ENCODE measurements at places on chromosomes 4 and X.
A peak's percentile ranks its signal among the peaks of the same experiment; 100 is the strongest.

DNA sequence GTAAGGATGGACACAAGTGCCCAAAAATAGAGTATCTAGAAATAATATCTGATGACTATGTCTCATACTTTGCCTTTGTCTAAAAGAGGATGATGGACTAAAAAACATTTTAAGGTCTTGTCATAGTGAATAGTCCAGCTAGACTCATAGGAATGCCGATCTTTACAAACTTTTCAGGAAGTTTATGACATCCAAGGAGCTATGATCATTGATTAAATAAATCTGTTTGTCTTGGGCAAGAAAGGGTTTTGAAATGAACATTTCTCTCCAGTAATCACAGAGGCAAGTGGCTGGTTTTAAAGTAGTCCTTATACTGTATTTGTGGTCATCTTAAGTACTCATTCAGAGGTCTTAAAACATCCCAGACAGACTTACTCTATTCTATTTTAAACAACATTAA is 109.8 kb downstream of the MAPK10 start:
- no peak for DNase-seq

DNA sequence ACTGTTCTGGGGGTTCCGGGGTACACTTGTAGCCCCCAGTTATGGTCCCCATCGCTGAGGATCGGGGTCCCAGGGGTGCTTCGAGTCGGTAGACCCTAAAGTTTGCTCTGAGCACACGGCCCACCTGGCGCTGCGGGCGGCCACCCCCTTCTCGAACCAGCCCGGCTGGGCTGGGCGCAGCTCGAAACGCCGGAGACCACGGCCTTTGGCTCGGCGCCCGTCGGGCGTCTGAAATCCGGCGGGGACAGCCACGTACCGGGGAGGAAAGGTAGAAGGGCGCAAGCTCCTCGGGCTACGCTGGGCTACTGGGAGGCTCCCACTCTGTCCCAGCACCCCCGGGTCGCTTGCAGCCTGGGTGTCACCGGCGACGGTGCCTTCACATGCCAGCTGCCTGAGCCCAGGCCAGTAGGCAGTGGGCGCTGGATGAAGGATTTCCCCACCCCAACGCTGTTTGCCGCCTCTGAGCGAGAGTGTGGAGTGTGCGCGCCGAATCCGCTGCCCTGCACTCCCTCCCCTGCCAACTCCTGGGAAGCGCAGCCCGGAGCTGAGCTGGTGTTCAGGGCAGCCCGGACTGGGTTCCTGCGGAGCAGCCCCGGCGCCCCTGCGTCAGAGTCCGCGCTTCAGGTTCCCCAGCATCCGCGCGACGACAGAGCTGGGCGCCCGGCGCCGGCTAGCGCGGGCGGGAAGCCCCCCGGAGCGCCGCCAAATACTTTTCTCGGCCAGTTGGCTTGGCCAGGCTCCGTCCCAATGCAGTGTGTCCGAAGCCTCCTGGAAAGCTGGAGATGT is 637 bp downstream of the MAMLD1 start:
- no peak for DNase-seq

DNA sequence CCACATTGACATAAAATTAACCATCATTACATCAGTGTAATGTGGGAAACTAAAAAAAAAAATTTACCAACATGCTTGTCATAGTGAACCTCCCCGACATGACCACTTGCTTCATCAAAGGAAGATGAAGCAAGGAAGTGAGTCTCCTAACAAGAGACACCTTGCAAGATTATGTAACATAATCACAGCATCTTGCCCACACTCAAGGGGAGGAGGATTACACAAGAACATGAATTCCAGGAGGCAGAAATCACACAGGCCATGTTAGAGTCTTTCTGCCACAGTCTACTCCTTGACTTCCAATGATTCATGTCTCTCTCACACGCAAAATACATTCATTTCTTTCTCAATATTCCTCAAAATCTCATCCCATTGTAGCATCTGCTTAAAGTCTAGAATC is 93.3 kb downstream of the AKAP4 start:
- no peak for DNase-seq

GRCh38 chr4:30854531-30854930 is 134.4 kb downstream of the PCDH7 start:
- no peak for DNase-seq

DNA sequence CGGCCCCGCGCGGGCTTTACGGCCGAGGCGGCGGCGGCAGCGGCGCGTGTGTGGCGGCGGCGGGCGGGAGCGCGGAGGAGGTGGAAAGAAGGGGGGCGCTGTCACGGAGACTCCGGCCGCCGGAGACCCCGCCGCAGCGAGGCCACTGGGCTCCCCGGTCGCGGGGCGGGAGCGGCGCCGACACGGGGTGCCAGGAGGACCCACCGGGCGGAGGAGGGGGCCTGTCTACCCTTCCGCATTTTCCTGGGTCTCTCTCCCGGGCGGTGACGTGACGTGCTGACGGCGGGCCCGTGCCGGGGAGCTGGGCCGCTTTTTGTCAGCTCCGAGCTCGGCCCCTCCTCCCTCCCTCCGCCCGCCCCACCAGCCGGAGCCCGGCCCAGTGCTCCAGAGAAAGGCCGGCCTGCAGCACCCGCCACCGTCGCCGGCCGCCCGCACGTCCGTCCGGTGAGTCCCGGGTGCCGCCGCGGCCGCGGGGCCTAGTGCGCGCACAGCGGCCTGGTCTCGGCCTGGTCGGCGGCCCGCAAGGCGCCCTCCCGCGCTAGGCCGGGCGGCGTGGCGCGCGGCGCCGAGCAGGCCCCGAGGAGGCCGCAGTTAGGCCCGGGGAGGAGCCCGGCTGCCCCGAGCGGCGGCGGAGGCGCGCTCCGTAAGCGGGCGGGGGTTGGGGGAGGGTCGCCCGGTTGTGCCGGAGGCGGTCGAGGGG is at the start of gene ZFX:
Gene ZFX (plus strand): TSS at position 379 of the 700 bp plus-strand sequence. CDS start 23,014 bp downstream, outside the sequence.
- DNase-seq, result peak; percentile 60

DNA sequence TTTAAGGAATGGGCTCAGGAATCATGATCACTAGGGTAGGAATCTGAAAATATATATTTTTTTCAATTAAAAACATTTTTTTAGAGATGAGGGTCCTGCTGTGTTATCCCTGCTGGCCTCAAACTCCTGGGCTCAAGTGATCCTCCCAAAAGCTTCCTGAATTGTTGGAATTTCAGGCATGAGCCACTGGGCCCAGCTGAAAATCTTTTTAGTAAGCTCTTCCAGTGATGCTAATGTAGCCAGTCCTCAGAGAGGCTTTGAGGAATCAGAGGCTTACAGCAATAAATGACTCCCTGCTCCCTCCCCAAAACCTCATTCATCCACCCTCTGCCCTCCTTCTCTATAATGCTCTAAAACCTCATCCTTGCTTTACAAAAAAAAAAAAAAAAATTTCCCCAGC is 129.5 kb downstream of the ZIC3 start:
- no peak for DNase-seq

GRCh38 chr4:148831945-148832344 is 389.7 kb upstream of the NR3C2 start:
- DNase-seq, result no peak

DNA sequence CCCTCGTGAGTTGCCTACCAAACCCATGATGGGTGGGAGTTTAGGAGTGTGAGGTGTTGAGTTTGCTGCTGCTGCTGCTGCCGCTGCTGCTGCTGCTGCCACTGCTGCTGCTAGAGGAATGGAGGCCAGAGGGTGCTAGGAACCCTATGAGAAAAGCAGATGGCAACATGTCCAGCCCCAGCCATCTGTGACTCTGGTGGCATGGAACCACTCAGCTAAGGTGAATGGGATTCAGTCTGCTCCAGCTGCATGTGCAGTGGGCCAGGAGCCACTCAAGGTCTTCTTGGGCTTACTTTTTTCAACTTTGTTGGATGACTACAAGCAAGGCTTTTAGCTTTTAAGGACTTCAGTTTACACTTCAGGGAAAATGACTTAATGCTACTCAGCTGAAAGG is 103.8 kb downstream of the RTL5 start:
- no peak for DNase-seq

GRCh38 chr4:77581724-77582123 is 23.9 kb upstream of the CXCL13 start:
- no peak for DNase-seq

DNA sequence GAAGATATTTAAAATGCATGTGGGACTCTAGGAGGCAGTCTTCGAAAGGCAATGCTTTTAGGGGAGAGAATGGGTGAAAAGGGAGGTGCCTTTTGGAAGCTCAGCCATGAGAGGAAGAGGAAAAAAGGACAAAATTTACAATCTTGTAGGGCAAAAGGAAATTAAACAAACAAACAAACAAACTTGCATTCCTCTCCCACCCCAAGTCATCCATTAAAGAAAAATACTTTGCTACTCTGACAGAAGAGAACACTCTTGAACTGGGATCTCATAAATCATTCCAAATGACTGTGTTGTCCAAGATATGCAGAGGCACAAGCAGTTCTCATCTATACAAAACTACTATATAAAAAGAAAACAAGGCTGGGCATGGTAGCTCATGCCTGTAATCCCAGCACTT is 46.7 kb downstream of the HELQ start:
- no peak for DNase-seq

GRCh38 chrX:126836186-126836585 is 16.7 kb downstream of the PRR32 start:
- DNase-seq, result no peak

DNA sequence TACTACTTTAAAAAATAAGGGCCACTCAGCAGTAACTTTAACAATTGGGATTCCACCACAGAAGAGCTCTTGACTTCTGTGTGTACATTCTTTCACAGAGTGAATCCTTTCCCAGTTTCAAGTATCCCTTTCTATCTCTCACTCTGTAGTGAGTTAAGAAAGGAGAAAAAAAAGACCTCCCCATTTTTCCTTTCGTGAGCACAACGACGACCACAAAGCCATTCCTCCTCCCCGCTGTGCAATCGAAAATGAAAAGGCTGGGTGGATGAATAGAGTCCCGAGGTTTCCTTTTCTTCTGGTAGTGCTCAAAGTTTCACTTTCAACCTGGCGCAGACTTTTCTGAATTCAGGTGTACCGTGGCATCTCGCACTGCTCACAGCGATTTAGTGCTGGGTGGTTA is 58.0 kb downstream of the TAB3 start:
- peak; percentile 4 for DNase-seq

DNA sequence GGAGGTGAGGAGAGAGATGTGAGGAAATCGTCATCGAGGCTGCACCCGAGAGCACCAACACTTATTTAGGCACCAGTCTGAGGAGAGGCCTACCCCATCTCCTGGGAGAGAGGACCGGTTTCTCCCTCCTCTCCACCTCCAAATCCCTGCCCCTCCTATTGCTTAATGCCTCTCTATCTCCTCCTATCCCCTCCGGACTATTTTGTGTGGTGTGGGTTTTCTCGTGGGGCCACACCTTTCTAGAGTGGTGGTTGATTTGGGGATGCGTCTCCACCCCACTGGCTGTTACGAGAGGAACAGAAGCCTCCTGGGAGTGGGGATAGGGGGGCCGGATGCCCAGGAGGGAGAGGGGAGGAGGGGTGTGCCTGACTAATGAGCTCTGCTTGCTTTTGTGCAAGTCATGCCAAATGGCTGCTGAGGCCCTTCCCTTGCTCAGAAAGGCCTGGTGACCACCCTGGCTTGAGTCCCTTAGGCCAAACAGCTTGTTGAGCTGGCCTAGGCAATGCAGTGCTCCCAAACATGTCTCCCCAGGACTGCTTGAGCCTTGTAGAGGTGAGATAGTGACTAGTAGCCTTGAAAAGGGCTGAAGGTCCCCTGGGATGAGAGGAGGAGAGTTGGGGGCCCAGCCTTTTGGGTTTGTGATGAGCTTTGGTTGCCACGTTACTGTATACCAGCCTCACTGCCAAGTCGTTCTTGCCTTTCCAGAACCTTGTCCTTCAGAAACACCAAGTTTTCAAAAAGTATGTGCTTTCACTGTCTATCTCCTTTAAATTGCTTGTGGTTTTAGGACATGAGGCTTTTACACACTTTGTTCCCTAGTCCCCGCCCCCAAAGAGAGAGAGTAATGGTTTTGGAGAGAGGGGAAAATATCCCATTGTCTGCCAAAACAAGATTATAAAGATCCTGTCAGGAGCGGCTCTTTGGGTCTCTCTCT is 1.2 kb downstream of the MSN start:
- DNase-seq, result peak; percentile 27

GRCh38 chr4:38769857-38770256 is 12.9 kb downstream of the TLR10 start:
- DNase-seq, result no peak

DNA sequence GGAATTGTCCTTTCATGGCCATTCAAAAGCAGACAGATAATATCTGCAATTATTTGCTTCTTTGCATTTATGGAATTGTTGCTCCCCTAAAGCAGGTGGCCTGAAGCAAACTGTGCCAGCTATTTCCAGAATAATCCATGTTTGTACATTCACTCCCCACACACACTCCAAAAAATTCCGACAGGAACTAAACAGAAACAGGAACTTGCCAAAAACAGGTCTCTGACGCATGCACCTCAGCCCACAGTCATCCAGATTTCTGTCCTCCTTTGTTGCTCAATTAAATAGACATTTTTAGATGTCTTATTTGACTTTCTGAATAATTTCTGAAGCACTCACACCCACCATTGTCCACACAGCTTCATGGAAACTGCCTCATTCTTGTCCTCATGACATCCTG is 71.5 kb upstream of the EDNRA start:
- DNase-seq, result no peak

DNA sequence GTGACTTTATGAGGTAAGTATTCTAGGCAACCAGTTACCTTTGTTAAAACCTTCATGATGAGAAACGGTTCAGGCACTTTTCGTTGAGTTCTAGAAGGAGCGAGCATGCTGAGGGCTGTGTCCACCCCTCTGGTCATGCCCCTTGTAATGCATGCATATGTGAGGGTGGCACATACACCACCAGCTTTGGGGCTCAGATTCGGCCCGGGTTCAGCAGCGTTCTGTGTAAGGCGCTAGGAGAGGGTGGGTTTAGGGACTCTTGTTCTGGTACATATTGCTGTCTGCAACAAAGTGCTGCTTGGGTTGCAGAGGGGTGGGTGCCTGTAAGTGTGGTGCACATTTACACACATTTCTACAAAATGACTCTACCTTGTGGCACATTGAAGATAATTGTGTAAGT is 54.5 kb downstream of the NOP14 start:
- no peak for DNase-seq

GRCh38 chr4:8910822-8911315 is 39.2 kb upstream of the HMX1 start:
- DNase-seq, result no peak

GRCh38 chr4:172750910-172751309 is 417.7 kb upstream of the GALNT7 start:
- DNase-seq, result no peak

GRCh38 chrX:44572340-44572938 is 29.8 kb upstream of the FUNDC1 start:
- DNase-seq, result no peak

- DNase-seq, result no peak
Observed at GRCh38 chr4:88295656-88296055, 11.3 kb upstream of the PPM1K start.

DNA sequence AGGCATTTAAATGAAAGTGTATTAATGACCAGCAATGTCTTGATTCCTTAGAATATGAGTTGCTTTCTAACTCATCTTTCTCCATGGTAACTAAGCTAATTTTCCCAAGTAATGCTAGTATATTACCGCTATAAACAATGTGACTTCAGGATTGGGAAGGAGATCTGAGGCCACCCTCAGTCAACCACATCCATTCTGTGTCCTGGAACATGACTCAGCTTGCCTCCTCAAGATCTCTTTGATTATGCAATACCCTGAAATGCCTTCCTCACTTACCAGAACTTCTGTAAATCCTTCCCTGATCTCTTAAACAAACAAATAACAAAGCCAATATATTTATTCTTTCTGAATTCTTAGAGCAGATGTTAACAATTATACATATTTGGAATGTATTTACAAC is 1495.5 kb downstream of the PCDH18 start:
- DNase-seq, result no peak

GRCh38 chrX:28273736-28274135 is 292.5 kb upstream of the DCAF8L1 start:
- no peak for DNase-seq

- no peak for DNase-seq
Observed at GRCh38 chrX:72121383-72121782, 10.3 kb downstream of the RTL5 start.

Data from stimulated activated CD4-positive, alpha-beta T cell treated with anti-CD3 and anti-CD28 coated beads, Interleukin-1b, Interleukin-23, amount 100 ng/mL, for 4 hours (primary cell).